ENCODE measurements at places on chromosomes 6 and 20. TPM values are rescaled to one million over a fixed set of nuclear protein-coding genes. Genes with fewer than 3 reads are reported as not detected.
A peak's percentile ranks its signal among the peaks of the same experiment; 100 is the strongest.

Gene THBS2
- not detected for total RNA-seq

Gene LRRC73
- total RNA-seq = 0.09 TPM

Gene KIF6
- not detected for total RNA-seq

Gene ULBP2
- total RNA-seq = 0.80 TPM

Gene GSTA1
- not detected for total RNA-seq

Gene PRRT1
- 0.28 TPM for total RNA-seq

DNA sequence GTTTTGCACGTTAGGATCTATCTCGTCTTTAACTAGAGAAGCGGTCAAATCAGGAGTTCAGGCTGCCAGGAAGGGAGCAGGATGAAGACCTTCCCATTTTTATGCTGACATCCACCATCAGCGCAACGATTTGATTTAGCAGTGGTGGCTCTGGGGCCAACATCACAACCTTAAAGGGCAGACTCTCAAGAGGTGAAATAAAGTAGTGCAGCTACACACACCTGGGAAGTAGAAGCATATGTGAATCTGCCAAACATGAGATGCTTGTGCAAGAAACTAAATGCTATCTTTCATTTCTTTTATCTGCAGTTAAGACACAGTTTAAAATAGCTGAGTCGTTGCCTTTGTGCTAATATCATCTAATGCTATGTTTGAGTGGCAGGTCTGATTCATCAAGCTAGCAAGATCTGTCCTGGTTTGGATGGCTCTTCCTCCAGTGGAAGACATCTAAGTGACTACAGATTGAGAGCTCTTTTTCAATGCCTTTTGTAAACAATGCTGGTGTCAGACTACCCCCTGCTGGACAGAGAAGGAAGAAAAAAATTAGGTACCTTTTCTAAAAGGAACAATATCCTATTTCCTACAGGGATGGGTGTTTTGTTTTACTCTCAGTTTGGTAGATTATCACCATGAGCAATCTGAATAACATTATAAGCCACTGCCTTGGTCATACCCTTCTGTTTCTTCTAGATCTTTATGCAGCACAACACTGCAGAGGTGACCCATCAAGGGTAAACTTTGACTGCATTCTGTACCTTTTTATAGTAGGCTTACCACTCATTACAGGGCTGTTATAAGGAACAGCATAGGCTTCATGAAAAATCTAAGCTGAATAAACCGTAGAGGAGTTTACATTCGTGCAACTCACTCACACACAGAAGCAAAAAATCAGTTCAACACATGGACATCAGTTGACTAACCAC is 171.6 kb upstream of the FBXL4 start:
- no peaks in the 10 kb centered on the region for H3K4me1 ChIP-seq
- peaks cover 35% of the 10 kb centered on the region for H3K27me3 ChIP-seq

DNA sequence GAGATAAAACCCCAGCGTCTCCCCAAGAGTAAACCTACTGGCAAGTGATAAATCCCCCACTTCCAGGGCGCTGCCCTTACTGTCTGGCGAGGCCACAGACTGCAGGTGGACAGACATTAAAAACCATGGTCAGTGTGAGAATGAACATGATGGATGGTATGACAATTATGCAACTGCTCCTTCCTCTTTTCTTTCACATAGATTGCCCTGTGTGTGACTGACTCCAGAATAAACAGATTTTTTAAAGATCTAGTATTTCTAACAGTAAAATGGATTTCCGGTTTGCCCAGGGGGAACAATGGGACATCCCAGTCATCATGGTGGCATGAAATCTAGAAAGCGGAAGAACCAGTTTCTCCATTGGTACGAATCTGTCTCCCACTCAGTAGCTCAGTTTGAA is 153.7 kb downstream of the FOXC1 start:
- H3K27me3 ChIP-seq = peaks cover 15% of the 10 kb centered on the region
- no peaks in the 10 kb centered on the region for H3K36me3 ChIP-seq
- H3K4me1 ChIP-seq = peaks cover 3% of the 10 kb centered on the region
- H3K4me3 ChIP-seq = no peak overlapping the region
- no peak overlapping the region for H3K27ac ChIP-seq

- H3K4me1 ChIP-seq = peaks cover 27% of the 10 kb centered on the region
- H3K27me3 ChIP-seq = no peaks in the 10 kb centered on the region
- DNase-seq = no peak
- peaks cover 1% of the 10 kb centered on the region for H3K36me3 ChIP-seq
- peak overlapping the region; percentile 81 for H3K4me3 ChIP-seq
Measured at GRCh38 chr6:145813285-145814034, 1.1 kb downstream of the FBXO30 start.

DNA sequence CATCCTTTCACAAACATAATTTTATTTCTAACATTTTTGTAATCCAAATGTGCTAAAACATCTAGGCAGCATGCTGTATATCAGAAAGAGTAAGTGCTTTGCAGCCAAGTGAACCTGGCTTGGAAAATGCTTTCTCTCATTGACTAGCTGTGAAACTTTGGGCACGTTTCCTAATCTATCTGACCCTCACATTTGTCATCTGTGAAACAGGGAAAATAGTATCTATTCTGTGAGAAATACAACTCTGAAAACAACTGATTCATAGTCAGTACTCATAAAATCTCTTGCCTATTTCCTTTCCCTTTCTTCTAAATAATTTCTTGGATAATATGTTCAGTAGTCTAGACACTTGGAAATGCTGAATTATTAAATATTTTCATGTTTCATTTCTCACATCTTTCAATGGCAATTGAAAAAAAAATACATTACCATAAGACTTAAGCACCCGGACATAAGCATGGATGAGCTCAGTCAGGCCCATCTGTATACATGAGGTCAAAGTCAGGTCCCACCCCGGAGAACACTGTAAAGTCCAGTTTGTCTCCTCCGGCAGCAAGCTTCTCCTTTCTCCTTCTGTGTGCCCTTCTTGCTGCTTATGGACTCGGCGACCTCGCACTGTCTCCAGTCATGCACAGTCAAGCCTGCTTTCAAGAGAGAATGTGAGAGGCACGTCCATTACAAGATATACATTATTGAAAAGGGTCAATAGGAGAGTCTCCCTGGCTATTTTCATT is 455.0 kb upstream of the SOX4 start:
- no peaks in the 10 kb centered on the region for H3K4me1 ChIP-seq
- DNase-seq = no peak
- H3K4me3 ChIP-seq = no peak overlapping the region
- no peak overlapping the region for H3K27ac ChIP-seq
- no peaks in the 10 kb centered on the region for H3K27me3 ChIP-seq

DNA sequence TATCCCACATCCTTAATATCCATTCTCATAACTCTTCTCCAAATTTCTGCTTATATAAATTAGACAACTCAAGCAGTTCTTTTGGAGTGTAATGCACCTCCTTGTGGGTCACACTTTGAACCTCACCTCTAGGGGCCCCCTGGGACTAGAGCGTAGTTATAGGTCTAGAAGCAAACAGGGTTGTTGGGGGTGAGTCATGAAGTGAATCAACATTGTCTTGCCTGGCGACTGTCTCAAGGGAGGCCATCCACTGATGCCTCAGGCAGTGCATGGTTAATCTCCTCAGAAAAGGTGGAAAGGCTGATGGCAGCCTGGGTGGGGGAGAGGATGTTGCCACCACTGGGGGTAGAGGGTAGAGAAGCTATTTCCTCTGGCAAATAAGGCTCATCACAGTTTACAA is 129.1 kb downstream of the TNFRSF21 start:
- no peak for DNase-seq
- no peaks in the 10 kb centered on the region for H3K4me1 ChIP-seq
- H3K4me3 ChIP-seq = no peak overlapping the region
- no peaks in the 10 kb centered on the region for H3K27me3 ChIP-seq

GRCh38 chr20:44829688-44830087 is 19.3 kb upstream of the RIMS4 start:
- no peak overlapping the region for H3K27ac ChIP-seq
- no peaks in the 10 kb centered on the region for H3K4me1 ChIP-seq
- H3K36me3 ChIP-seq = no peaks in the 10 kb centered on the region
- no peak for DNase-seq
- H3K27me3 ChIP-seq = peaks cover 56% of the 10 kb centered on the region
- no peak overlapping the region for H3K4me3 ChIP-seq

DNA sequence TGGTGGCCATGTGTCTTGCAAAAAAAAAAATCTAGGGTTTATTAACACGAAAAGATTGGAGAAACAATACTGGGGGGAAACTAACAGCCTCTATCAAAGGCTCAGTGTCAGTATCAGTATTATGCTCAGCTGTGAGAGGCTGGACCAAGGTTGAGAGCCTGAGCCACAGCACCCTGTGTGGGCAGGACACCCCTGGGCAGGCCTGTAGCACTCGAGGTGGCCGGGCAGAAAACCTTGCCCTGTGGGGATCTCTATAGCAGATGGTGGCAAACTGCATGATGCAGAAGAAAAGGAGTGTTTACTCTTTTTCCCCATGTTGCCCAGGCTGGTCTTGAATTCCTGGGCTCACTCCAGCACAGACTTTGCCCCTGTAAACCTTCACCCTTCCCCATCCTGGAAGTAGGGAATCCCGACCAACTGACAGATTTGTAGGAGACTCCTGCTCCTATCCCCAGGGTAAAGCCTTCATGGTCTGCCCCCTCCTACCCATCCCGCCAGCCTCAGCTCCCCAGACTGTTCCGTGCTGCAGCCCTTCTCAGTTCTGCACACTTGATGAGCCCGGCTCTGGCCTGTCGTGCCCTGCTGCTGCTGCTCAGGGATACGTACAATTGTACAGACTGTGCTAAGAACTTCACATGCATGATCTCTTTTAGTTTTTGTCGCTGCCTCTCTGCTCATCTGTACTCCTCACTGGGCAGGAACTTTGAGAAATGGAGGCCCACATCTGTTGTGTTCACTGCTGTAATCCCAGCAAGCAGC is 8.0 kb upstream of the KIFC1 start:
- no peak overlapping the region for H3K27ac ChIP-seq
- no peaks in the 10 kb centered on the region for H3K36me3 ChIP-seq
- no peak overlapping the region for H3K4me3 ChIP-seq
- DNase-seq = no peak
- H3K27me3 ChIP-seq = peaks cover 3% of the 10 kb centered on the region

GRCh38 chr6:157518397-157519250 is 137.6 kb downstream of the ZDHHC14 start:
- H3K27me3 ChIP-seq = no peaks in the 10 kb centered on the region
- DNase-seq = no peak
- peaks cover 6% of the 10 kb centered on the region for H3K36me3 ChIP-seq
- H3K27ac ChIP-seq = no peak overlapping the region
- H3K4me1 ChIP-seq = peaks cover 28% of the 10 kb centered on the region

GRCh38 chr6:32967151-32968091 is 973 bp upstream of the BRD2 start:
- peaks cover 33% of the 10 kb centered on the region for H3K36me3 ChIP-seq
- H3K27ac ChIP-seq = peak overlapping the region; percentile 99
- peak; percentile 62 for DNase-seq
- no peaks in the 10 kb centered on the region for H3K27me3 ChIP-seq
- H3K4me3 ChIP-seq = peak overlapping the region; percentile 94
